ENCODE measurements at places on chromosomes 6 and 20.

DNA sequence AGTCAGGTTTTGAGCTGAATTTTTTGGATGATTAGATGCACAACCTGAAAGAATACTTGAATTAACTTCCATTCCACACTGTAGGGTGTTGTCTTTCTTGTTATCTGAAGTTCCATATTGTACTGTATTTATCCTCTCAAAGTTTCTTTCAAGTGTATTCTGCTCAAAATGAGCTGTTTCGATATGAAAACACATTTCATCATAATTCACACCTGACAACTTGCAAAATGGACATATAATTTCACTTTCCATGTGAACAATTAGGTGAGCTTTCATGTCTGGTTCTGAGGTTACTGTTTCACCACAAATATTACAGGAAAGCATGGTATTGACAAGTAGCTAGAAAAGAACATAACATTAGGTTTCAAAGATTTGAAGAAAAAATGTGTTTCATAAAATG lies 1.7 kb downstream of the ZUP1 start:
- no peak for DNase-seq

DNA sequence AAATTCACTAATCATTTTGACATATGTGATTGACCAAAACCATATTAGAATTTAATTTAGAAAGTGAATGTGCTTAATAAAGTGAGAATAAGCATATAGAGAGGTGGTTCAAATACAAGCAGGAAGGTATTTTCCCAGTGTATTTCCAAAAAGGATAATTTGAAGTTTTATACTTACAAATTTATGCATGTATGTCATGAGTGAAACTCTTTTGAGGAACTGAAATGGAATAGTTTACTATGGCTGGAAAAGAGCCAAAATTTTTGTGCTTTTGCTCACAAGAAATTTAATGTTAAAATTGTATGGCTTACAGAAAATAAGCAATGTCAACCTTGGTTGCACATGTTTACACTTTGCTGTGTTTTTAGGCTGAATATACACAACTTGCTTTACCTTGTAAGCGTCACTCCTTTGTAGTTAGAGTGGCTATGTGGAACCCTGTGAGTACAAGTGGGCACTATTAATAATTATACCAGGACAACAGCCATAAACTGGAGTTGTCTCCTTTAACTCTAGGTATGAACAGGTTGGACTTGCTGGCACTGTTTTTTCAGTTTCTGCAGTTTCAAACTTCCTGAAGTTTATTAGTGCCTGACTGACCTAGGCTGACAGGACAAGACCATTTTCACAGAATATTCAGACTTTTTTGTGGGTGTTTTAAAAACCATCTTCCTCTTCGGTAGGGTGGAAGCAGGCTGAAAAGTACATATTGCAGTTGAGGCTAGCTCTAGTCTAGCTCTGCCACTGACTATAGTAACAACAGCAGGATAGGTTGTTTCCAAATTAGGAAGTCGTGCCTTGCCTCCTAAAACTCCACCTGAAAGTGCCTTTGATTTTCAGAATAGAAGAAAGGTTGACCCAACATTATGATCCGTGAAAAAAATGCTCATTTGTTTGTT lies 6.0 kb downstream of the AFDN start:
- DNase-seq = no peak

DNA sequence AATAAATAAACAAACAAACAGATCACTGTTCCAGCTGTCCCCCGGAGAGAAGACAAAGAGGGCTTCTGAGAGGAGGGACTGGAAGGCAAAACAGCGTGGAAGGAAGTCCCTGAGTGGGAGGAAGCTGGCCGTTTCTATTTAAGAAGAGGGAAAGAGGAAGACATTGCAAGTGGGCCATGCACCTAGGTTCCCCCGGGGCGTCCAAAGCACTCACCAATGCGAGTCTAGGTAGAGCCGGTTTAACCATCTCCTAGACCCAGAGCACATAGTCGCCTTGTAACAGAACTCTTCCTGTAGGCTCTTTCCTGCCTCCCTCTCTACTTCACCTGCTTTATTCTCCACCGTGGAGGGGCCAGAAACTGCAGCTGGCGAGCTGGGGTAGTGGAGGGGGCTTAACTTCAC lies 158.4 kb downstream of the ZDHHC14 start:
- no peak for DNase-seq

GRCh38 chr6:89371849-89372505 lies 19.5 kb upstream of the UBE2J1 start:
- peak; percentile 56 for DNase-seq

GRCh38 chr6:108524528-108525248 lies 36.0 kb upstream of the FOXO3 start:
- DNase-seq = no peak

DNA sequence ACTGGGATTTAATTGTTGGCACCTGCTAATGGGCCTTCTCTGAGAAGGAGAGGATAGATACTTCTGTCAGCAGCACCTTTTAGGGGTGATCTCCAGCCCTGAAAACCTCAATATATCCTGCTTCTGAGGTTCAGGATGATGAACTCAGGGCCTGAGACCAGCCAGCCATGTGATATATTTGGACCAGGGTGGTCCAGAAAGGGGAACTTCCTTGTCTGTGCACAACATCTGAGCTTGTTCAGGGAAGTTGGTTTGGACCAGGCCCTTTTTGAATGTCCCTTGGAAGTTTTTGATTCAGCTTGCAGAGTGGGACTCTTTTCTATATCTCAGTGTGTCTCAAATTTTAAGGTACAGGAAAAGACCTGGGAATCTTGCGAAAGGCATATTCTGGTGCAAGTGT lies 85.8 kb downstream of the GFRA4 start:
- no peak for DNase-seq

DNA sequence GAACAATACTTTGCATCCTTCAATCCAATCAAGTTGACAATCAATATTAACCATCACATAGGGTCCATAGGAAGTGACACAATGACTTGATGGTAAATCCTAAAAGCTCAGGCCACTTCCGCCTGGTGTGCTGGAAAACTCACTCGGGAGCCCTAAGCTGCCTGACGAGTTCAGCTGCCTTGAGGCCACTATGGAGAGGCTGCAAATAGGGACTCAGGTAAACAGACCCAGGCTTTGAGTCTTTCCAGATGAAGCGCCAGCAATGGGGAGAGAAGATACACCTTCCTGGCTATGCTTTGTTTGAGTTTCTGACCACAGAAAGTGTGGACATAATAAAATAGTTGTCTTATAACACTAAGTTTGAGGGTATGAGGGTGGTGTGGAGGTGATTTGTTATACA lies 112.6 kb downstream of the GPR63 start:
- DNase-seq = no peak

GRCh38 chr6:49856282-49856681 lies 10.1 kb downstream of the CRISP1 start:
- DNase-seq = no peak

- DNase-seq = no peak
Observed at GRCh38 chr6:118770835-118771234, 119.4 kb upstream of the CEP85L start.

DNA sequence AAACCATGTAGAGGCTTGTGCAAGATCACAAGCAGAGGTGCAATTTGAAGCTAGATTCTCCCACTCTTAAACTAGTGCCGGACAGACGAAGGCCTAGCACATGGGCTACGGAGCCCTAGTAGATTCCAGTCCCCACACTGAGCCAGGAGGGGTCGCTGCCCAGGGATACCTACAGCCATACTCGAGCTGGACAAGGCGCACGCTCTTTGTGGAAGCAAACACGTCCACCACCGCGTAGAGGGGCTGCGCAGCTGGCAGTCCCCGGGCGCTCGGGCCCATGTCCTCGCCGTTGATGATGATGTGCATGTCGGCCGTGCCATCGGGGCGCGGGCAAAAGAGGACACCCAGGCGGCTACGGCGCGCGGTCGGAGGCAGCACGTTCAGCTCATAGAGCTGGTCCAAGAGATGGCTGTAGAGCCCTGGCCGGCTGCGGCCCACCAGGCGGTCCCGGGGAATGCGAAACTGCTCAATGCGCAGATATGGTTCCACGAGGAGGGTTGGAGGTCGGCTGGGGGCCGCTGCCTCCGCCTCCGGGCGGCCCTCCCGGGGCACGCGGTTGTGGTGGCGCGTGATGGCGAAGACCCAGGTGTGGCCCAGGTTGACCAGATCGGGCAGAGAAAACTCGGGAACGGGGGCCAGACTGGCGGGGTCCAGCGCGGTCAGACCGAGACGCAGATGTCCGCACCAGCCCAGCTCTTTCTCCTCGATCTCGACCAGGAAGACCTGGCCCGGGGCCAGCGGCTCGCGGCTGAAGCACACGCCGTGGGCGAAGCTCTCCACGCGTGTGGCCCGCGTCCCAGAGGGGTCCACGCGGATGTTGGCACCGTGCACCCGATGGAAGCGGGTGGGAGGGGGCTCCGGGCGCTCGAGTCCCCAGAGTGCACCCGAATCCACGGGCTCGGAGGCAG lies 677 bp downstream of the NEURL2 start:
- DNase-seq = peak; percentile 92

DNA sequence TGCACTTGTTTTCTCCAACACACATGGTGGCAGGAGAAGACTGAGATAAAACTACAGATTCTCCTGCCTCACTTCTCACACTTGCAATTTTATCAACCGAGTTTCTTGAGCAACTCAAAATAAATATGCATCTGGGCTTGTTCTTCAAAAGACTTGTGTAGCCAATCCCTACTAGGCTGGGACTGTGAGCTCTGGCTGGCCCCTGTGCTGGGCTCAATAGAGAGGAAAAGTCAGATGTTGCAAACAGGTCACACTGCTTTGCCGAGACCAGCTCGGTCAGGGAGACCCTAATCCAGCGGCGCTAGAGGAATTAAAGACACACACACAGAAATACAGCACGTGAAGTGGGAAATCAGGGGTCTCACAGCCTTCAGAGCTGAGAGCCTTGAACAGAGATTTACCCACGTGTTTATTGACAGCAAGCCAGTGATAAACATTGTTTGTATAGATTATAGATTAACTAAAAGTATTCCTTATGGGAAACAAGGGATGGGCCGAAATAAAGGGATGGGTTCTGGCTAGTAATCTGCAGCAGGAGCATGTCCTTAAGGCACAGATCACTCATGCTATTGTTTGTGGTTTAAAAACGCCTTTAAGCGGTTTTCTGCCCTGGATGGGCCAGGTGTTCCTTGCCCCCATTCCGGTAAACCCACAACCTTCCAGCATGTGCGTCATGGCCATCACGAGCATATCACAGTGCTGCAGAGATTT lies 32.7 kb downstream of the FAM50B start:
- no peak for DNase-seq

DNA sequence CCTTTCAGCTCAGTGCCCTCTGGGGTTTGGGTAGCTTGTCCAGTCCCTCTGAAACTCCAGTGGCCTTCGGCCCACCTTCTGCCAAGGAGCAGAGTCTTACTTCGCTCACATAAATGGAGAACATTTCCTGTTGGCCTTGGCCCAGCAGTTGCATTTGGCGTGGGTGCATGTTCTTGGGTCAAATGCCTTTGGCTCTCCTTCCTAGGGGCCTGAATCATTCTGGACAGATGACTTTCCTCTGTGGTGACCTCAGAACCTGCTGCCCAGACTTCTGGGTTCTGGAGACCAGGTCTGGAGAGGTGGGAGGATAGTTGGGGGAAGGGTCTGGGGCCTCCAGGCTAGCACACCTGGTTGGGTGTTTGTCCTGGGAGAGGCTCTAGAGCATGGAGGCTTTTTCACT lies 29.3 kb downstream of the BCAS4 start:
- DNase-seq = no peak

GRCh38 chr6:34791164-34791700 lies 651 bp upstream of the BLTP3A start:
- DNase-seq = no peak

DNA sequence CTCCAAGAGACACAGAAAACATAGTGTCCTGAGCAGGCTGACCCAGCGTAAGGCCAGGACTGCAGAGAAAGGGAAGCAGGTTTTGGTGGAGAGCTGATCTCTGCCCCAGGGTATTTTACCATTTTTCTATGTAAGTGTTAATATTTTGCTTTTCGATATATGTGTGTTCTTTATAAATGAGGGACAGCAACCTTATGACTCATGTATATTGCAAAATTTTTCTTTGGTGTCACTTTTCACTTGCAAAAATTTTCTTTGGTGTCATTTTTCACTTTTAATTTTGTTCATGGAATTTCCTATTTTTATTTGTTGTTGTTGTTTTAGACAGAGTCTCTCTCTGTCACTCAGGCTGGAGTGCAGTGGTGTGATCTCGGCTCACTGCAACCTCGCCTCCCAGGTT lies 34.6 kb upstream of the PXDC1 start:
- DNase-seq = no peak

- DNase-seq = no peak
Observed at GRCh38 chr20:45450097-45450818, 19.3 kb upstream of the WFDC2 start.

DNA sequence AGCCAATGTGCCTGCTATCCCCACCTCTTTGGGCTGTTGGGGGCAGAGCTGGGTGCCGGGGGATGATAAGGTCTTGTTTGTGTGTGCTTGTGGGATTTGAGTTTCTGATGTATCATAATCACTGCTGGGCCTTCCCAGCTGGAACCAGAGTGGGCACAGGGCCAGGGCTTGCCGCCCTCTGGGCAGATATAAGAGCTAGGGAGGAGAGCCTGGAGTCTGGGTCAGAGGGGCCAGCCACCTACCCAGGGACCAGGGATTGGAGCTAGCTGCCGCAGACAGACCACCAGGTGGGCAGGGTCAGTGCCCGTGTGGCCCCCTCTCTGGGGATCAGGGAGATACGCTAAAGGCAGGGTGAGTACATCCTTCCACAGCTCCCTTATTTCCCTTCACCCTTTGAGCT lies 3.1 kb upstream of the TLDC2 start:
- no peak for DNase-seq

GRCh38 chr6:84685983-84686584 lies 78.3 kb downstream of the TBX18 start:
- DNase-seq = no peak

- DNase-seq = no peak
Observed at GRCh38 chr6:37759221-37760144, 60.0 kb upstream of the ZFAND3 start.

GRCh38 chr20:4366076-4366475 lies 350.7 kb upstream of the RNF24 start:
- no peak for DNase-seq

DNA sequence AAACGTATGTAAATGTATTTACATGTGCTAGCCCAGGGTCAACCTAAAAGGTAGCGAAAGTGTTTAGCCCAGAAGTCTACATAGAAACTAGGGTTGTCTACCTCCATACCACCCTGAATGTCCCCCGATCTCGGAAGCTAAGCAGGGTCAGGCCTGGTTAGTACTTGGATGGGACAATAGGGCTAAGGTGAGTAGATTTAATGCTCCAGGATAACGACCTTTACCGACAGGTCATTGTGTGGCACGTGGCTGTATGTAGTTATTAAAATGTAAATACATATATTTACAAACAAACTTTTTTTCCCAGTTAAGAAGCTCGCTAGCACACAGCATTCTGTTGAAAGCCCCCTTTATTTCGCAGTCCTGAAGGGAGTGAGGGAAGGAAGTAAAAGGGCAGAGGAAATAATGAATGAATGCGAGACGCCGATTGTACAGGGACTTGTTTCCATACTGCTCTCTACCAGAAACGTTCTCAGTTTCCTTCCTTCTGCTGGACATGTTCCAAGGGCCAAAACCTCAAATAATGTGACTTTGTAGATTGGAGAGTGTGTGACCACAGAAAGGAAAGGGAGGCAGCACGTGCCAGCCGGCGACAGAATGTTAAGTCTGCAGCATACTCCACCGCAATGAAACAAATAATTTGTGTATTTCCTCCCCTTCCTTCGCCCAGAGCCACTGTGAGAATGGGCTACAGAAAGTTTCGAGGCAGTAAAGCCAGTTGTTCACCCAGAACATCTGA lies 612 bp downstream of the ADAT2 start:
- DNase-seq = peak; percentile 29

Data from right kidney (tissue), 9 donors.